ENCODE measurements at places on chromosomes 7 and 10.
A peak's percentile ranks its signal among the peaks of the same experiment; 100 is the strongest.

- DNase-seq: peak; percentile 20
These were observed 380.9 kb upstream of the SEMA3C start for GRCh38 chr7:81299711-81300110.

GRCh38 chr10:61673360-61673759 lies 10.6 kb downstream of the CABCOCO1 start:
- no peak for DNase-seq

GRCh38 chr7:126790763-126791162 lies 462.0 kb downstream of the GRM8 start:
- DNase-seq: peak; percentile 3

DNA sequence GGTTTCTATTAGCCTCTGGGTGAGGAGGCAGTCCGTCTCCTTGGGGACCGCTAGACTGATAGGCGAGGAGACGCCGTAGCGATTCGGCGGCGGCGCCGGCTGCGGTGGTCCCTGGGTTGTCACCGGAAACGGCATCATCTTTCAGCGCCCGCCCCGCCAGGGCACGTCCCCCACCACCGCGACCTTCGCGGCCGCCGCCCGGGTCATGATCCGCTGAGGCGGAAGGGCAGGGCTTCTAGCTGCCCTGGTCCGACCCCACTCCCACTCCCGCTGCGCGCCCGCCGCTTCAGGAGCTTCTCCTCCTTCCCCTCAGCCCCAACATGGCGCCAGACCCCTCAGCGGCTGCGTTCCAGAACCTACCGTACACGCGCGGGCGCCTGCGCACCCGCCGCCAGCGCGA lies at the start of gene PAPOLB:
Gene PAPOLB (minus strand): TSS at position 358 of the 400 bp plus-strand sequence. CDS start 220 bp downstream, at position 138.
- peak; percentile 47 for DNase-seq

GRCh38 chr10:123156078-123156477 lies 1.9 kb downstream of the BUB3 start:
- no peak for DNase-seq

GRCh38 chr10:77598606-77599005 lies 39.0 kb downstream of the KCNMA1 start:
- no peak for DNase-seq

- no peak for DNase-seq
These were observed 24.3 kb downstream of the HTRA1 start for GRCh38 chr10:122485670-122486069.

DNA sequence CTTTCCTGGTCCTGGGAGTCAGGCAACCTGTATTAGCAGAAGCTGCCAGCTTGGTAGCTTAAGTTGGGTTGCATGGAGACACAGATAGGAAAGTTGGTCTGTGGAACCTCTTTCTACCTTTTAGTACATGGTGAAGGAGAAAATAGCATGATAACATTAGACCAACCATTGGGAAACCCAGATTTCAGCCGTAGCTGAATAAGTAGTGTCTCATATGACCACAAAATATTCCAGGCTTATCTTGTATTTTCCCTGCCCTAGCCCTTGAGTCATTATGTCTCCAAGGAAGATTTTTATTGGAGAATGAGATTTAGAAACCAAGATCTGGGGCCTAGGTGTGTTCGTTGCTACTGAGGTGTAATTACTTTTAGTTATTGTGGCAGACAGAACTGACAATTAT lies 67.2 kb downstream of the CCSER2 start:
- DNase-seq: no peak

- no peak for DNase-seq
These were observed 842 bp upstream of the JAKMIP3 start for GRCh38 chr10:132064771-132065437.

- DNase-seq: no peak
These were observed 20.8 kb upstream of the NMT2 start for GRCh38 chr10:15189133-15189885.

All from urothelium cell line (cell line).